ENCODE measurements at places on chromosomes 5 and 9.

DNA sequence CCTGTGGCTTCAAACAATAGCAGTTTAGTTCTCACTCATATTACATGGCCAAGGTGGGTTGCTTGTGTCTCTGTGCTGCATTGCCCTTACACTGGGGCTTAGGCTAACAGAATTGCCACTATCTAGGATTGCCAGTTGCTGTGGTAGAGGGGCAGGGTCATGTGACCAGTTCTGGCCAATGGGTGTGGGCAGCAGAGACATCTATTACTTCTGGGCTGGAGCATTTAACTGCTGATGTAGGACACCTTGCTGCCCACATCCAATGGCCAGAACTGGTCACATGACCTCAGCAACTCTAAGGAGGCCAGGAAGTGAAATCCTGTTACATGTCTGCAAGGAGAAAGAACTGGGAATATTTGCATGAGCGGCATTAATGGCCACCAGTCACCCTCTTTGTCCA, 199.3 kb downstream of the C9orf152 start:
- no peak for DNase-seq

DNA sequence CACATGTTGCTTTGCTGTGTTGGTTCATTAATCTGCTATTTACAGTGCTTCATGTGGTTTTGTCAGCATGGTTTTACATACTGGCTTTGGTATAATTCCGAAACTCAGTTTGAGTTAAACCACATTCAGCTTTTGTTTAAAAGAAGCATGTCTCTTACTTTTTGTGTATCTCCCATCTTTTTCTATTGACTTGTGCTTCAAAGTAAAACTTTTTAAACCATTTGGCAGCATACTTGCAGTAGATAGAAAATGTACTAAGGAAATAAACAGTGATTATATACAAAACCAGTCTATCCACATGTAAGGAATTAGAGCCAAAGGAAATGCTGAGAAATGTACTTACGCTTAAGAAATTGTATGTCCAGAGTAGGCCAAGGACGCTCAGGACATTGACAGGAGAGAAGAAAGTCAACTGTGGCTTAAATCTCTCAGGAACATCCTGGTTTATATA, 286.9 kb downstream of the ARHGEF28 start:
- DNase-seq, result no peak

DNA sequence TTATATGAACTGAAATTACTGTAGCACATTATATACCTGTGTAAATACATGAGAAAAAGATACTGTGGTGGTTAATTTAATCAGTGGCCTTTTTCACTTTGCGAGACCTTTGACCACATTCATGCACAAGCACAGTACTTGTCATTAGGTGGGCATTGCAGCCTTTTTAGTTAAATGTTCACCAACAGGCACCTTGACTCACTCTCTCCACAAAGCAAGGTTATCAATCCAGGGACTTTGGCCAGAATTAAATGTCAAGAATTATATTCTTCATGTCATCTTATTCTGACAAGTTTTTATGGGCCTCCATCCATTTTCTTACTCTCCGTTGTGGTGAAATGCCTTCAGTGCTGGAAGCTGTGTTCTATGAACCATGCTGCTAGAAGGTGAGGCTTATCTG, 72.2 kb downstream of the AOPEP start:
- DNase-seq, result no peak

DNA sequence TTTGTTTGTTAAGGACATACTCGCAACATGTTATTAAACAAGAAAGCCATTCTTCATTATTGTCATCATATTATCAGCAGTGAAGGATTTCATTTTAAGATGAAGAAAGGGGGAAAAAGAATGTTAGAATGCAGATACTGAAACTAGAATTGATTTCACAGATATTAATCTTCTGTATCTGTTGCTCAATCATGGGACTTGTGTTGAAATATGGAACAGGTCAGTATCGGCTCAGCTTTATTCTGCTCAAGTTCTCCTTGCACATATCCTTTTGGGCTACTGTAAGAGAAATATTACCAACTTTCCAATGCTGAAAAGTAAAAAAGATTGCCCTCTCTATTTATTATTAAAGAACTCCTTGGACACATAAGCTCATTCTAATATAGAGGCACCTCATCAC, 13.8 kb upstream of the ANXA1 start:
- DNase-seq, result no peak

GRCh38 chr9:94507531-94508258, 47.2 kb upstream of the PCAT7 start:
- no peak for DNase-seq

GRCh38 chr9:131589124-131589711, 43.9 kb downstream of the PRRT1B start:
- no peak for DNase-seq

DNA sequence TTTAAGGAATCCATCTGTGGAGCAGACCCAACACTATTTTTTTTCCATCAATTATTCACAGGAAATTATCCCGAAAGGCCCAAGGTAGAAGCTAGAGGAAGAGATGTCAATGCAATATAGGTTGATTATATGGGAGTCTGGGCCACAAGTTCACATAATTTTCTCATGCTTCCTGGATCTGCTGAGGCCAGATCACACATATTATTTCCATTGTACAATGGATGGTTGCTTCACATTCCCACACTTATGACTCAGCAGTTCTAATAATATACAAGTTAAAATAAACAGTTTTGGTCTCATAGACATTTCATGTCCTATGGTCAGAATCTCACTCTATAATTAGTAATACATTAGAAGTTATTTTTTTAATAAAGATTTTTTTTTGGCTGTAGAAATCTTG, 66.0 kb upstream of the PTPRD start:
- DNase-seq, result peak; percentile 76

GRCh38 chr5:156825688-156826087, 24.4 kb upstream of the PPP1R2B start:
- DNase-seq, result no peak

DNA sequence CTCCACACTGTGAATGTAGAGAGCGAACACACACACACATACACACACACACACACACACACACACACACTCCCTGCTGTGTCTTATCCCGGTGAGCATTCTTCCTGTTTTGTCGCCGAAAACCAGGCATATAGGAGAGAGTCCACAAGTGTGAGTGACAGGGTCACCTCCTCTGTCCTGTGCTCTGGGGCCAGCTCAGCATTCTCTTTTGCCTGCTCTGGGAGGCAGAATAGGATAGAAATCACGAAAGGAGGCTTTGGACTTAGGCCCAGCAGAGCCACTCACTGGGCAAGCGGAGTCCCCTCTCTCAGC, 3.0 kb downstream of the LAMC3 start:
- no peak for DNase-seq

DNA sequence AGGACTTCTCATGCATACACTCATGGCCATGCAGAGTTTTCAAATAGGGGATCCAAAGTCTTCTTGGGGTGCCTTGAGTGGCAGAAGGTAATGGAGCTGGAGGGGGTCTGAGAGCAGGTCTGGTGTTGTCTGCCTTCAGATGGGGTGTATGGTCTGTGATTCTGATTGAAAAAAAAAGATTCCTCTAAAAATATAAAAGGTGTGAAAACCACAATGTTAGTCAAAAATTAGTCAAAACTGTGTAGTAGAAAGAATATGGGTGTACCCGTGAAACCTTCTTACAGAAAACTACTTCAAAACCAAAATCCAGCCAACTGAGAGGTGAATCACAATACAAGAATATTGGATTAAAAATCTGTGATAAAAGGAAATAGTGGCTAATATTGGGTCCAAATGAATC, 20.1 kb downstream of the DOCK2 start:
- no peak for DNase-seq

DNA sequence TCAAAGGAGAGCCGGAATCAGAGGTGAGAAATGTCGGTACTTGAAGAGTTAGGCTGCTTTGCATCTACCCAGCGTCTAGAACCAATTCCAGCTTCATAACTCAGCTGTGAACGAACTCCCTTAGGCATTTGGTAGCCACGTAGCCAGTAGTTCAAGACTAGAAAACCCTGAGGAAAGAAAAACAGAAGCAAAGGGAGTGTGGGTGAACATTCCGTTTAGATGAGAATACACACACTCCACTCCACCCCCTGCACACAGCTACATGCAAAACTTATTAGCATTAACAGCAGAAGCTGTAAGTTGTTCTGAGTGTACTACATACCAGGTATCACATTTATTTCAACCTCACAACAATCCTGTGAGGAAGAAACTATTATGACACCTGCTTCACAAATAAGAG, 78.3 kb downstream of the SMIM23 start:
- DNase-seq, result peak; percentile 94

GRCh38 chr9:16057541-16057940, 504.7 kb downstream of the CCDC171 start:
- DNase-seq, result no peak

DNA sequence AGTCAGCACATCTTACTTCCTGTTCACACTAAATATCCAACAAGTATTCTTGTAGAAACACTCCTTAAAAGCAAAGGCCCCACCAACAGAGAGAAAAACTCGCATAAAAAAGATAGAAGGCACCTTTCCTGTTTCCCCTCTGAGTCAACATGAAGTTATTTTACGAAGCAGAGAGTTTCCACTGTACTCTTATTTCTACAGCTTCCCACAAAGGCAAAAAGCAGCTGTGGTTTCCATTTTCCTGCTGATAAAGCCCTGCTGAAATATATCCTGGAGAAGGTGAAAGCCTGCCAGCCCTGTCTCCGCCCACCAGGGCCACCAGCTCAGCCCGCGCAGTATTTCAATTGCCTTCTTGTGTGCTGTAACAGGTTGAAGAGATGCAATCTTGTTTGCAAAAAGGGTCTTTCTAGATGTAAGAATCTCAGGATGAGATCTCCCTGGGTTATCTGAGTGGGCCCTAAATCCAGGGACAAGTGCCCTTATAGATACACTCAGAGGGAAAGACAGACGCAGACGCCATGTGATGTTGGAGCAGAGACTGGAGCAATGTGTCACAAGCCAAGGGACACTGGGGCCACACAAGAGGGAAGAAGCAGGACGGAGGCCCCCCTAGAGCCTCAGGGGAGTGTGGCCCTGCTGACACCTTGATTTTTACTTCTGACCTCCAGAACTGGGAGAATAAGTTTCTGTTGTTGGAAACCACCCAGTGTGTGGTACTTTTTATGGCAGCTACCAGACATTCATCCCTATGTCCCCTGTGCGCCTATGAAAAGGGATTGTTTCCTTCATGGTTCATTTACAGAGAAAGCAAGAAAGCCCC, 19.9 kb downstream of the SEMA4D start:
- peak; percentile 66 for DNase-seq

GRCh38 chr9:108333530-108333983, 522.2 kb downstream of the ACTL7B start:
- DNase-seq, result no peak

GRCh38 chr9:104107799-104108198, 13.7 kb downstream of the SMC2 start:
- no peak for DNase-seq

DNA sequence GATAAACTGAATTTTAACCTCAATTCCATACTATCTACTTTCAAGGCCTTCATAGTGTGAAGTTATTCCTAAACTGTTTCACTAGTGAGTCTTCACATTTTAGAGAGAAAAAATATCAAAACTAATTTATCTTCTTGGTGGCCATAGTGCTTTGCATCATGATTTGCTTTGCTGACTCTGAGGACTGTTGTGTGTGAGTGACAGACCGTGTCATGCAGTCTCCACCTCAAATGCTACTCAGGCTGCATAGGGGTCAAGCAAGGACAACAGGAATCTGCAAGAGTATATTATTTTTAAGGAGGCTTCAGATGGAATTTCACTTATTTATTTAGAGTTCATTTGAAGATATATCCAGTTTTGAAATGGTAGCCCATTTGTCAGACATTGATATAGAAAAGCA, 34.5 kb downstream of the MACIR start:
- no peak for DNase-seq

GRCh38 chr5:74240783-74241750, 399.5 kb downstream of the ENC1 start:
- no peak for DNase-seq

- DNase-seq, result peak; percentile 97
Measured at GRCh38 chr9:112072721-112073638, 102.1 kb downstream of the SUSD1 start.

- no peak for DNase-seq
Measured at GRCh38 chr5:90965110-90965685, 406.6 kb downstream of the ADGRV1 start.

DNA sequence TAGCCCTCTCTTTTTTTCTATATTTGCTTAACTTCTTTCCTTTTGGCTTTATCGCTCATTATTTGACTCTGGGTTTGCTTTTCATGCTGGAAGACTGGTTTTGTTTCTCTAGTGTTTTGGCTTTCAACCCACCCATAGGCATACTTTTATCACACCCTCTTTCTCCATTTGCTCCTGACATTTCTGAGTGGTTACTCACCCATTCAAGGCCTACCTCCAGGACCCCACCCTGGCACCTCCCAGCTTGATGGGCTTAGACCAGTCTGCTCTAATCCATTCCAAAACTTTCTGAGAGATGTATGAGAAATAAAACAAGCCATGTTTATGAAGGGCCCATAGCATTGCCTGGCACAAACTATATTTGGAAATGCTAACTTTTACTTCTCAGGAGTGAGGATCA, 18.1 kb downstream of the C6 start:
- DNase-seq, result no peak

- DNase-seq, result peak; percentile 73
Measured at GRCh38 chr9:35518981-35519679, 29.2 kb downstream of the RUSC2 start.

DNA sequence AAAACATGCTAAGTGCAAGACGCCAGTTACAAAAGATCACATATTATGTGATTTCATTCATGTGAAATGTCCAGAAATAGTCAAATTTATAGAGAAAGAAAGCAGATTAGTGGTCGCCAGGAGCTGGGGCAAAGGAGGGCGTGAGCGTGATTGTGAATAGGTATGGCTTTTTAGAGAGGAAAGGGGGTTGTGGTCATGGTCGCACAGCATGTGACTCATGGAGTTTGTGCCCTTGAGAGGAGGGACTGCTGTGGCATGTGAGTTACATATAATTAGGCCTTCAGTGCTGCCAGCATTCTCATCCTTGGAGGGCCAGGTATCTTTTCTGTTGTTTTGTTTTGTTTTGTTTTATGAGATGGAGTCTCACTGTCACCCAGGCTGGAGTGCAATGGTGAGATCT, 21.2 kb upstream of the MARCHF6 start:
- DNase-seq, result no peak

- no peak for DNase-seq
Measured at GRCh38 chr5:91424638-91425436, 41.7 kb upstream of the ARRDC3 start.

DNA sequence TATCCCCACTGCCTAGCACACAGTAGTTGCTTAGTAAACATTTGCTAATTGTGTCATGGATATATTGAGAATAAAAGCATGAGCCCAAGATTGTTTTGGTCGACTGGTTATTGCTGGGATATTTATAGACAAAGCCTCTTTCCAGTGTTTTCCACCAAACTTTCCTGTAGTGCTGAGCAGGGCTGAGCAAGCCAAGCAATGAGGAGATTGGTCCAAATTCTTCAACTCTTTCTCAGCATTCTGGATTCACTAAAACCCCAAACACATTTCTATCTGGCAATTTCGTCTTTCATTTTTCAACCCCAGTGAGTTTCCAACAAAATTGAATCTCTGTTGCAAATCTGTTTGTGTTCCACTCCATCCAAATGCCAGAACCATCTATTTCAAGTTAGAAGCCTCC, 31.9 kb upstream of the TARS1 start:
- no peak for DNase-seq
